Activated CD4-positive, alpha-beta T cell treated with anti-CD3 and anti-CD28 coated beads for 24 hours (primary cell): ENCODE measurements at places on chromosomes 3 and 15.

DNA sequence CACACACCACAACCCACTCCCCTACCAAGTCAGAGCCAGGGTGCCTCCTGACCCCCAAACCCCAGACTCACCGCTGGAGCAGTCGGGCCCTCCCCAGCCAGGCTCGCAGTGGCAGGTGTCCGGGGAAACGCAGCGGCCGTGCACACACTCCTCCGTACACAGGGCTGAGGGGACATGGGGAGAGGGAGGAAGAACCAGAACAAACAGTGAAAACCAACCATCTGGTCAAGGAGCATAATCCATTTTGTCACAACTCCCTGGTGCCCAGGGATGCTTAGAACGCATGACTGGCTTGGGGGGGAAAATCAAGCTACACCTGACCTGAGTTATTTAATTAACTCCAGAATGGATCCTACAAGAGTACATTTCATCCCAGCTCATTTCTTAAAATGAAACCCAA, 159.2 kb downstream of the MEGF11 start:
- DNase-seq = no peak

GRCh38 chr3:165339753-165340152, 143.6 kb upstream of the SLITRK3 start:
- no peak for DNase-seq

GRCh38 chr3:172914854-172915253, 164.3 kb downstream of the ECT2 start:
- DNase-seq = no peak

DNA sequence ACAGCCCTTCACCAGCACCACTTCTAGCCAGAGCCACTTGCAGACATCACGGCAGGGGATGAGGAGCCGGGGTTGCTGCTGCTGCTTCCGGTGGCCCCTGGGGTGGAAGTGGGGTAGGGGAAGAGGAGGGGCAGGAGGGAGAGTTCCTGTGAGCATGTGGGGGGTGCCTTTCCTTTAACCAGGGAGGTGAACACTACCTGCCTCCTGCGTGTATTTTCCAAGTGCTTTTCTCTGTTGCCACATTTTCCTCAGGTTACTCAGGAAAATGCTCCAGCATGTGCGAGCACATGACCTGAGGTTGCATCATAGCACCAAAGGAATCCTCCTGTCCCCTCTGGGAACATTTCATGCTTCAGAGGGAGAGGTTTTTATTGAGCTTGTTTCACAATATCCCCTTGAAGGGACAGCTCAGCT, 12.2 kb upstream of the SACM1L start:
- DNase-seq = no peak

DNA sequence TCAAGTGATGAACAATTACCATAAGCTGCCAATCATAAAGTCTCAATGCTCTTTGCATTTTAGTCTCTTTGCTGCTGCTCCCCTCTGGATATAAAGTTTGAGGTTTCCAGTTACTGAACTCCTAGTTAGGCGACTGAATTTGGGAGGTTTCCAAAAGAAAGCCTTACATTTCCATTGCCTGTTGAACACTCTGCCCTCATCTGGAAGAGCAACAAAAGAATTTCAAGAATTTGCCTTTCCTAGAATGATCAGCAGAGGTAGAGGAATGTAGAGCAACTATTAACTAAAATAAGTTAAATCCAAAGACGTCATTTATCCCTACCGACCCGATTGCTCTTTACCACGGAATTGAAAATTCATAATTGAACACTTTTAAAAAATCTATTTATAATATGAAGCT, 53.4 kb upstream of the PRICKLE2 start:
- no peak for DNase-seq

GRCh38 chr3:110774496-110775265, 296.9 kb upstream of the NECTIN3 start:
- DNase-seq = no peak

DNA sequence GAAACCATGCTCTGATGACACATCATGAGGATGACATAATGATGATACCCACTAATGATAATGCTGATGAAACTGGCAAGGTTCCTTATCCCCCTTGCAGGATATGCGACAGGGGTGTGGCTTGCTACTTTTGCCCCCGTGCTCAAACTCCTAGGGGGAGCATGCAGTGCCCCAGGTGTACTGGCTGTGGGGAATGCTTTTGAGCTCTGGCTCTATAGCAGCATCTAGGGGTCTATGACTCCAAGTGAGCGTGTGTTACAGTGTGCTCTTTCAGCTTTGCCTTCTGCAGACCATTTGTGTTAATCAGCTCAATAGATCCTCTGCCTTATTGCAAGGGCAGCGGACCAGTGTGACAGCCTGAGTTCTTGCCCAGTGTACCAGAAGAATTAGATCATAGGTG, 1239.5 kb downstream of the SI start:
- no peak for DNase-seq

DNA sequence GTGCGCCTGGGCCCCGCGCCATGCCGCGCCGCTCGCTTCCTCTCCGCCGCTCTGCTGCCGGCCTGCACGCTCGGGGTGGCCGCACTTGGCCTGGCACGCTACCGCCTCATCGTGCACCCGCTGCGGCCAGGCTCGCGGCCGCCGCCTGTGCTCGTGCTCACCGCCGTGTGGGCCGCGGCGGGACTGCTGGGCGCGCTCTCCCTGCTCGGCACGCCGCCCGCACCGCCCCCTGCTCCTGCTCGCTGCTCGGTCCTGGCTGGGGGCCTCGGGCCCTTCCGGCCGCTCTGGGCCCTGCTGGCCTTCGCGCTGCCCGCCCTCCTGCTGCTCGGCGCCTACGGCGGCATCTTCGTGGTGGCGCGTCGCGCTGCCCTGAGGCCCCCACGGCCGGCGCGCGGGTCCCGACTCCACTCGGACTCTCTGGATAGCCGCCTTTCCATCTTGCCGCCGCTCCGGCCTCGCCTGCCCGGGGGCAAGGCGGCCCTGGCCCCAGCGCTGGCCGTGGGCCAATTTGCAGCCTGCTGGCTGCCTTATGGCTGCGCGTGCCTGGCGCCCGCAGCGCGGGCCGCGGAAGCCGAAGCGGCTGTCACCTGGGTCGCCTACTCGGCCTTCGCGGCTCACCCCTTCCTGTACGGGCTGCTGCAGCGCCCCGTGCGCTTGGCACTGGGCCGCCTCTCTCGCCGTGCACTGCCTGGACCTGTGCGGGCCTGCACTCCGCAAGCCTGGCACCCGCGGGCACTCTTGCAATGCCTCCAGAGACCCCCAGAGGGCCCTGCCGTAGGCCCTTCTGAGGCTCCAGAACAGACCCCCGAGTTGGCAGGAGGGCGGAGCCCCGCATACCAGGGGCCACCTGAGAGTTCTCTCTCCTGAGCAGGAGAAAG, 951 bp downstream of the GPR62 start:
- DNase-seq = no peak

DNA sequence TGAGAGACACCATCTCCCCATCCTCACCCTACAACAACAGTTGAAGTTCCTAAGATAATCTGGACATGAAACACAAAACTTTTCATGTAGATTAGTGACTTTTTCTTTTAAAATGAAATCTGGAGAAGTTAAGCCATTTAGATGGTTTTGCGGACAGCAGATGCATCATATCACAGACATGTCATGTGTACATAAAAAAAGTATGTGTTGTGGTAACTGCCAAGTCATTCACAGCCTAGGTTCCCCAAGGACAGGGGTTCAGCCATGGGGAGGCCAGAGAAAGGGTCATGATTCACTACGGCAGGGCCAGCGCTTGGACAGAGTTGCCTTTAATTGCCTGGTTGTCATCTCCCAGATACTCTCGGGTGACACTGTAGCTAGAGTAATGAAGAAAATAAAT, 163.2 kb downstream of the PDZRN3 start:
- DNase-seq = no peak

- DNase-seq = no peak
Measured at GRCh38 chr15:92383519-92384324, 10.0 kb upstream of the ST8SIA2 start.

GRCh38 chr3:134366928-134367811, 7.1 kb downstream of the AMOTL2 start:
- DNase-seq = no peak

- no peak for DNase-seq
Measured at GRCh38 chr15:64333986-64334929, 21.7 kb downstream of the CSNK1G1 start.

GRCh38 chr3:13146643-13147143, 73.5 kb upstream of the IQSEC1 start:
- no peak for DNase-seq

- no peak for DNase-seq
Measured at GRCh38 chr3:181050738-181051137, 61.2 kb upstream of the DNAJC19 start.

- DNase-seq = no peak
Measured at GRCh38 chr3:133469140-133469731, 69.4 kb downstream of the BFSP2 start.

GRCh38 chr3:194773216-194773615, 87.5 kb downstream of the FAM43A start:
- no peak for DNase-seq

DNA sequence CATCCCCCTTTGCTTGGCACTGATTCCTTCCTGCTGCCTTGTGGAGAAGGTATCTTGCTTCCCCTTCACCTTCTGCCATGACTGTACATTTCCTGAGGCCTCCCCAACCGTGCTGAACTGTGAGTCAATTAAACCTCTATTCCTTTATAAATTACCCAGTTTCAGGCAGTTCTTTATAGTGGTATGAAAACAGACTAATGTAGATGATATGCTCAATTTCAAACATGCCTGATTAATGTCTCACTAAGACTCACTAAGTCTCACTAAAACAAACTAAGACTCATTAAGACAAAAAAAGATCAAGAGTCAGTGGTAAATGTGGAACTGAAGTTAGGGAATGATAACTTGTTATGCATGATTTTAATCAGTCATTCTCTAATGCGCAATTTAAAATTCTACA, 606.6 kb downstream of the RBMS3 start:
- DNase-seq = no peak

DNA sequence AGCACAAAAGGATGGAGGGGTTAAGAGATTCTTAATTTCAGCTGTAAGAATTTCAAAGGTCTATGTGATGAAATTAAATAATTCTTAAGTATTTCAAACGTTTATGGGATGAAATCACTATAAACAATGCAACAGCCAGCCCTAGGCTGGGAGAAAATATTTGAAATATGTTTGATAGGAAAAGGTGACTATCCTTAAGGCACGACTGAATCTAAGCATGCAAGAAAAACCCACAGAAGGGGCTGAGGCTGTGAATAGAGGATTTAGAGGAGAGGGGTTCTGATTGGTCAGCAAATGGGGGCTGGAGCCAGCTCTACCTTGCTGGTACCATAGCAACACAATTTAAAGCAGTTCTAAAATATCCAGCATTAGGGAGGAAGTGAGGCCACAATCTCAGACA, 220.8 kb upstream of the ATP10A start:
- no peak for DNase-seq

DNA sequence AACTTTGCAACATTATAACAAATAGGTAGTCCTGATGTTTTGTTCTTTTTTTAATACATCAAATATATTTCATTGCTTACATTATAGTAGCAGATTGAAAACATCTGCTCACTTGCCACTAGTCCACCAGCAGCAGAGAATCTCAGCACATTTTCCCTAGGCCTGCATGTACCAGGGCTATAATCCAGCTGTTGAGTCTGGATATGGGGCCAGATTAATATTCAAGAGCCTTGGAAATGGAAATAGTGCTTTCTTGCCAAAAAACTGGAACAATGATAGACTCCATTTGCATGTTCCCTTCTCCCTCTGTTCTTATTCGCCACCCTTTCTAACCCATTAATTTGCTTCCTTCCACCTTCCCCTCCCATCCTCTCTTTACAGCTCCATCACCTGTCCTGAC, 288.0 kb downstream of the EPHA3 start:
- DNase-seq = no peak

DNA sequence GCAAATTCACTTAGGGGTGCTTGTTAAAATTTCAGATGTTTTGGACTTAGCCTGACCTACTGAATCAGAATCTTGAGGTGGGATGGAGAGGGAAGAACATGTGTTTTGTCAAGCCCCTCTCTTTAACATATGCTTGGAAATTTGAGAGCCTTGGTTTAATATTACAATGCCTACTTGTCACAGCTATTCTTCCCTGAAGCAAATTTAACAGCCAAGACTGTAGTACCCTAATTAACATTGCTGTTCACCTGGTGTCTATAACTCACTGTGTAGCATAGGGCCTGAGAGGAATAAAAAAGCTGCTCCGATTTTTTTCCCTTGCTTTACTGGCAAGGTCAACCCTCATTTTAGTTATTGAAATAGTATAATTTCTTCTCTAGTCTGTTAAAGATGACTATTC, 880.1 kb downstream of the CADM2 start:
- no peak for DNase-seq

- DNase-seq = no peak
Measured at GRCh38 chr3:24368605-24369004, 126.0 kb downstream of the THRB start.
